ENCODE measurements at places on chromosomes 12 and 14. TPM values are rescaled to one million over a fixed set of nuclear protein-coding genes. Genes with fewer than 3 reads are reported as not detected.

ZNF10 gene
- 12.8 TPM for total RNA-seq

ADAMTS20 gene
- not detected for total RNA-seq

ACVRL1 gene
- 24.7 TPM for total RNA-seq

TNFAIP2 gene
- 43.6 TPM for total RNA-seq

IFT43 gene
- 47.2 TPM for total RNA-seq

TEX52 gene
- not detected for total RNA-seq

RDH16 gene
- 1.3 TPM for total RNA-seq

KLRF1 gene
- not detected for total RNA-seq

NUP37 gene
- 17.9 TPM for total RNA-seq

HOXC6 gene
- 3.3 TPM for total RNA-seq

CLEC1A gene
- 1.9 TPM for total RNA-seq

KCNC2 gene
- 1.3 TPM for total RNA-seq

ANG gene
- total RNA-seq: 59.8 TPM

CLEC2A gene
- not detected for total RNA-seq

FOXG1 gene
- not detected for total RNA-seq

Measured in breast epithelium (tissue), 4 donors.